Stimulated activated CD4-positive, alpha-beta T cell treated with anti-CD3 and anti-CD28 coated beads, Interleukin-4, amount 100 ng/mL, for 48 hours (primary cell): ENCODE measurements at places on chromosomes 2 and 18.
A peak's percentile ranks its signal among the peaks of the same experiment; 100 is the strongest.

DNA sequence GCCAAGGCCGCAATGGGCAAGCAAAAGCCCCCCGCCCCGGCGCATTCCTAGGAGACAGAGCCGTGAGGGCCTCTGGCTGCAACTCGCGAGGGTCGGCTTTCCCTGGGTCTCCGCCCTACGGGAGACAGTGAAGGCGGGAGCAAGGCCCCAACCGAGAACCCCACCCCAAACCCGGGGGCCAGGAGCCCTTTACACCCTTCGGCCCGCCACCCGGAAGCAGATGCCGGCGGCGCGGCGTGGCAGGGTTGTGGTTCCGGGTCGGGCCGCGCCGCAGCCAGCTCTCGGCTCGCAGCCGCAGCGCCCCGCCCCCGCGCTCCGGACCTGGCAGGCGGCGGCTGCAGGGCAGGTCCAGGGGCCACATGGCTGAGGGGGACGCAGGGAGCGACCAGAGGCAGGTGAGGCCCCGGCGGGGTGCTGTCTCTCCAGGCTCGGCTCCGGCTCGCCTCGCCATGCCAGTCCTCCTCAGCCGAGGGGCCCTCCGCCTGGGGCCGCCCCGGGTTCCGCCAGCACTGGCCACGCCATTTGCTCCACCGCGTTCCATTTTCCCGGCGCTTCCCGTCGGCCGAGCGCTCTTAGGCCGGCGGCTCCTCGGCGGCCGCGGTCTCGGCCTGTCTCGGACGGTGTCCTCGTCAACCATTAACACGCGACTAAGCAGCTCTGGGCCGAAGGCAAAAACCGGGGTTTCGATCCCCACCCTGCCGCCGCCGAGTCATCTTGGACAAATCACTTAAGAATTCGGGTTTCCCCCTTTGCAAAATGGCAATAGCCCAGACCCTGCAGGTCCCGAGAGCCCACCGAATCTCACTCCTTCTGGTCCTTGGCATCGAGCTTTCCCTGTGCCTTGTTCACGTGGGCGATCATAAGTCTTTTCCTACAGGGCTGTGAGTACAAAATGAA is at the start of gene IMPACT:
IMPACT (plus strand) TSS at position 273 of the 897 bp plus-strand sequence; CDS start at position 360, 87 bp downstream.
- peak; percentile 73 for DNase-seq

GRCh38 chr2:144511937-144512336 is 8.0 kb downstream of the ZEB2 start:
- DNase-seq, result no peak

DNA sequence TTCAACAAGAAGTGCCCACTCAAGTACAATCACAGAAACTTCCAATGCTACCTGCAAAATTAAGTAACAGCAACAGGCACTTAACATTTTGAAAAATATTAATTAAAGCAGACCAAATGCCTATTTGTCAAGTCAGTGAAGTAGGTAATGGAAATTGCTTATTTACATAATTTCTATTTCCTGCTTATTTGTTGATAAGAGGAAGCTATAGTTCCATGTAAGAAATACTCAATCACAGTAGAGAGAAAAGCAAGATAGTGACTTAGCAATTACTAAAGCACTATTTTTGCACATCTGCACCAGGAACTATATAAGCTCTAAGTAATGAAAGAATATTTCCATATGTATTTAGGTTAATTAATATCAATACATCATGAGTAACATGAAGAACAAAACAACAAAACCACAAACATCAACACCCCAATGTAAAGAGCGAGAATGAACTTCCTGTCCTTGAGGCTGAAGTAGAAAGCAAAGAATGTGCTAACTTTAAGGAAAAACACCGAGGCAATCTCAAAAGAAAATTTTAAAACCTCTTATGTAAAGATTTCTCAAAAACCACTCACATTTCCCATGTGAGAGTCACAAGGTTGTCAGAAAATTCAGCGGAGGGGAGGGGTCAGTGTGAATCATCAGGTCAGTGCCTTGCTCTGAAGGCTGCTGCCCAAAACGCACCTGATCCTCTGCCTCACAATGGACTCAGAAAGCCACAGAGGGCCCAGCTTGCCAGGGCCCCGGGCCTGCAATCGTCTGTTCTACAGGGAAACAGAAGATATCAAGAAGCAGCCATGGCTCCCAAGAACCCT is 12.5 kb downstream of the NPC1 start:
- no peak for DNase-seq

DNA sequence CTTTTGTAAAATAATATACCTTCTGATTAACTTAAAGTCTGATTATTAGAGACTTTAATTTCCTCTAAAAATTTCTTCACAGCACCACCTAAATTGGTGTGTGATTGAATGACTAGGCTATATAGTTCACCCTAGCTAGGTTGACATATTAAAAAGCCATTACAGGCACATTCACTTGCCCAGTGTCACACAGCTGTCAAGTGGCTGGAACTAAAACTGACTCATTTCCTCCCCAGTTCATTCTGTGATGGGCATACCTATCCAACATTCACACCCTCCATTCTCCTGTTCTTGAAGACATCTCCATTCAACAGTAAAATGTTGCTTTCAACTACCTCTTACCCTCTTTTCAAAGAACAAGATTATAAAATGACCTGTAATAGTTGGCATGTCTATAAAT is 334.5 kb downstream of the ARHGAP15 start:
- DNase-seq, result no peak

DNA sequence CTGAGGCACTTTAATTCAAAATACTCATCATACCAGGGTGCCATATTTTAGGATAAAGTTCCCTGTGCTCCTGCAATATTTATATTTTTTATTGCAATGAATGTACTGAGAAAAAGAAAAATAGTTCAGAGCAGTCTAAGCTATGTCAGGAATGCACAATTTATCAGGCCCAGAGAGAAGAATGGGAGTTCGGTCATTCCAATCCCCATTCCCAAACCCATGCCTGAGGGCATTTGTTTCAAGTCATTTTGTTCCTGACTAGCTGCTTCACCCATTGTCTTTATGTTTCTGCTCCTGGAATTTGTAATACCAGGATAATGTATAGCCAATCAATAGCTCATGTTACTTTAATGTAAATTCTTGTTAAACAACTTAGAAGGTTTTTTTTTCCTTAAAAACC is 24.4 kb upstream of the FTCDNL1 start:
- no peak for DNase-seq
